ENCODE measurements at places on chromosomes 11 and 22. TPM values are rescaled to one million over a fixed set of nuclear protein-coding genes. Genes with fewer than 3 reads are reported as not detected.

TP53I11 gene
- 115 TPM for total RNA-seq

CD6 gene
- not detected for total RNA-seq

CST6 gene
- 0.20 TPM for total RNA-seq

DEFB131B gene
- not detected for total RNA-seq

MRGPRX2 gene
- not detected for total RNA-seq

OR8A1 gene
- total RNA-seq, result not detected

MPPED2 gene
- not detected for total RNA-seq

MUS81 gene
- 16.9 TPM for total RNA-seq

TTC17 gene
- total RNA-seq, result 36.4 TPM

C22orf42 gene
- total RNA-seq, result not detected

OR5P2 gene
- not detected for total RNA-seq

MUC6 gene
- not detected for total RNA-seq

P2RY6 gene
- not detected for total RNA-seq

MRGPRF gene
- 15.2 TPM for total RNA-seq

HORMAD2 gene
- total RNA-seq, result not detected

FGF3 gene
- total RNA-seq, result not detected

ALDH3B2 gene
- total RNA-seq, result not detected

CEP126 gene
- total RNA-seq, result 4.1 TPM

FAM111B gene
- 0.31 TPM for total RNA-seq

RAG1 gene
- 0.05 TPM for total RNA-seq

SCUBE1 gene
- not detected for total RNA-seq

TPST2 gene
- 20.3 TPM for total RNA-seq

SC5D gene
- 28.6 TPM for total RNA-seq

TRPT1 gene
- total RNA-seq, result 16.2 TPM

IGSF22 gene
- not detected for total RNA-seq

ZNF70 gene
- 5.3 TPM for total RNA-seq

GRAMD1B gene
- total RNA-seq, result 0.15 TPM

CDCA5 gene
- total RNA-seq, result 2.6 TPM

PNPLA5 gene
- total RNA-seq, result not detected

NLRP14 gene
- total RNA-seq, result not detected

KCNK7 gene
- not detected for total RNA-seq

BACE1 gene
- 53.9 TPM for total RNA-seq

RTCB gene
- 65.0 TPM for total RNA-seq

C11orf42 gene
- not detected for total RNA-seq

ANO9 gene
- total RNA-seq, result not detected

IGF2 gene
- 10.5 TPM for total RNA-seq

RFPL3 gene
- not detected for total RNA-seq

XKR3 gene
- 0.05 TPM for total RNA-seq

JAM3 gene
- 37.3 TPM for total RNA-seq

ARAP1 gene
- 121 TPM for total RNA-seq

TRIM49 gene
- total RNA-seq, result not detected

SMC1B gene
- not detected for total RNA-seq

HBG1 gene
- not detected for total RNA-seq

PLEKHB1 gene
- total RNA-seq, result 5.6 TPM

ETS1 gene
- total RNA-seq, result 38.9 TPM

MGAT3 gene
- 0.49 TPM for total RNA-seq
